ENCODE measurements at places on chromosomes 6 and 20. TPM values are rescaled to one million over a fixed set of nuclear protein-coding genes. Genes with fewer than 3 reads are reported as not detected.

The HAO1 gene
- total RNA-seq, result not detected

The FITM2 gene
- total RNA-seq, result 4.4 TPM

The NR2E1 gene
- total RNA-seq, result not detected

The TOX2 gene
- 2.5 TPM for total RNA-seq

The CBLN4 gene
- total RNA-seq, result not detected

Measured in progenitor cell of endocrine pancreas (in vitro differentiated cells).